ENCODE measurements at places on chromosomes 6 and 20. TPM values are rescaled to one million over a fixed set of nuclear protein-coding genes. Genes with fewer than 3 reads are reported as not detected.

DNA sequence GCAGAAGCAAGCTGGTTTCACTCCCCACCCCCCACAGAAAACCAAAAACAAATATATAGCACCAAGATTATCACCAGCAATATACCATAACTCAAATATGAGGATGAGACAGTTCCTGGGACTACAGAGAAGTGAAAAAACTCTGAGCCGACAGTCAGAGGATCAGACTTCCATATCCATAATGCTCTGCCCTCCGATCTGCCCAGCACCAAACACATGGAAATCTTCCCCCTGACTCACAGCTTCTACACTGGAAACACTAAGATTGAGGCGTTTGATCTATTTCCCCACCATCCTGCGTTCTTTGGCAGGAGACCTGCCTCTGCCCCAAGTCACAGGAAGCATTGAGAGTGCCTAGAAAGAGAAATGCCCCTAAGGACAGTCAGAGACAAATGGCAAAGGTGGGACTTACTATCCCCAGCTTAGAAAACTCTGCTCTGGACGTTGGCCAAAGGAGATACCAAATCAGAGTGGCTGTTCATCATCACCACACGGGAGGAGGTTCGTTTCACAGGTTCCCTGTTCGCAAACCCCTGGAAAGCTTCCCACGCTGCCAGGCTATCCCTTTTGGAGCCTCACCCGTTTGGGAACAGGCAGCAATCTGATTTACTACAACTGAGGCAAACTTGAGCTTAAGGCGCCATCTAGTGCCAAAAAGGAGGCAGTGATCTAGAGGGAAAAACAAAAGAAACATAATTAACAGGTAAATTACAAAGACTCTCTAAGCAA is 48.7 kb upstream of the SRSF6 start:
- peaks cover 5% of the 10 kb centered on the region for H3K27me3 ChIP-seq
- DNase-seq = peak; percentile 17
- no peak overlapping the region for H3K27ac ChIP-seq
- H3K4me3 ChIP-seq = no peak overlapping the region
- no peaks in the 10 kb centered on the region for H3K36me3 ChIP-seq

- H3K4me1 ChIP-seq = no peaks in the 10 kb centered on the region
- DNase-seq = no peak
- H3K4me3 ChIP-seq = no peak overlapping the region
- H3K36me3 ChIP-seq = no peaks in the 10 kb centered on the region
- no peaks in the 10 kb centered on the region for H3K27me3 ChIP-seq
Measured at GRCh38 chr6:81801489-81801888, 49.0 kb upstream of the TENT5A start.

GRCh38 chr20:47019121-47019824 is 124.6 kb downstream of the EYA2 start:
- H3K4me3 ChIP-seq = no peak overlapping the region
- H3K27ac ChIP-seq = no peak overlapping the region

The MEP1A gene
- 1.0 TPM for total RNA-seq

- no peak overlapping the region for H3K27ac ChIP-seq
- no peaks in the 10 kb centered on the region for H3K4me1 ChIP-seq
- no peak overlapping the region for H3K4me3 ChIP-seq
- H3K36me3 ChIP-seq = no peaks in the 10 kb centered on the region
- no peaks in the 10 kb centered on the region for H3K27me3 ChIP-seq
Measured at GRCh38 chr6:163820745-163821458, 406.4 kb downstream of the QKI start.

- no peak for DNase-seq
- peaks cover 68% of the 10 kb centered on the region for H3K36me3 ChIP-seq
- no peaks in the 10 kb centered on the region for H3K27me3 ChIP-seq
- H3K4me3 ChIP-seq = no peak overlapping the region
- H3K4me1 ChIP-seq = peaks cover 8% of the 10 kb centered on the region
Measured at GRCh38 chr20:44891826-44892225, 6.3 kb downstream of the YWHAB start.

- DNase-seq = no peak
- no peaks in the 10 kb centered on the region for H3K36me3 ChIP-seq
- H3K4me1 ChIP-seq = peaks cover 20% of the 10 kb centered on the region
- no peak overlapping the region for H3K4me3 ChIP-seq
- no peaks in the 10 kb centered on the region for H3K27me3 ChIP-seq
- no peak overlapping the region for H3K27ac ChIP-seq
Measured at GRCh38 chr6:87754828-87755227, 52.8 kb upstream of the AKIRIN2 start.

DNA sequence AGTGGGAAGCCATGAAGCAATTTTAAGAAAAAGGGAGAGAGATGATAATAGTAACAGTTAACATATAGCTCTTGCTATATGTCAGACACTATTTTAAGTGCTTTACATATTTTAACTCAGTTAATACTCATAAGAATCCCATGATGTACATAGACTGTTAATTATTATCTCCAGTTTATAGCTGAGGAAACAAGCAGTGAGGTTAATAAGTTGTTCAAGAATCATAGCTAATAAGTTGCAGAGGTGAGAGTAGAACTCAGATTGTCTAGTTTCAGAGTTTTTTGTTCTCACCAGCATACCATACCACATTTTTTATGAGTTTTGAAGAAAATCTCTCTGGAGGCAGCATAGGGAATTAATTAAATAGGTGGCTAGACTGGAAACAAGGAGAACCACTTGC is 144.6 kb upstream of the MMS22L start:
- H3K4me1 ChIP-seq = no peaks in the 10 kb centered on the region
- no peak overlapping the region for H3K27ac ChIP-seq
- DNase-seq = no peak

DNA sequence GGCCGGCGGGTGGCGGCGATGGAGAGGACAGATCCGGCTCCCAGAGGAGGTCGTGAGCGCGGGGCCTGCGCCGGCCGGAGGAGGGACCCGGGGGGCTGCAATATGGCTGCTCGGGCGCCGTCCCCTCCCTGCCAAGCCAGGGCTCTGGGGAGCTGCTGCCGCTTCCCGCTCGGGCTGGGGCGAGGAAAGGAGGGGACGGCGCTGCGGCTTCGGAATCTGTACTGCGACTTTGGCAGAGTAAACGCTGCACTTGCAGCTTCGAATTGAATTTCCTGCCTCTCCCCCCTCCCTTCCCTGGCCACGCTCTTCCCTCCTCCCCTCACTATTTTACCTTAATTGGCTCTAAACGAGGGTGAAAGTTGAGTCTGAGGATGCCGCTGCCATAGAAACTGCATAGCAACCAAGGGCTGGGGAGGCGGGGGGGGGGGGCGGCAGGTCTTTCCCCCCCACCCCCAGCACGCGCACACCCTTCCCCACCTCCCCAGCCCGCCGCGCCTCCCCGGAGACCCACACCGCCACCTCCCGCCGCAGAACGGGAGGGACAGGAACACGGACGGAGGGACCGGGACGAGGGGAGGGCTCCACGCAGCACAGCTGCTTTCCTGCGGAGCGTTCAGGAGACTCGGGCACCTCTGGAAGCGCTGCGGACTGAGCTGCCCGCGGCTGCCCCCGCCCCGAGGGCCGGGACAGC is 93.9 kb downstream of the RNASET2 start:
- H3K36me3 ChIP-seq = no peaks in the 10 kb centered on the region
- no peak overlapping the region for H3K4me3 ChIP-seq
- H3K4me1 ChIP-seq = 0 out of 2 replicates have a peak, but pooled peaks cover 3% of the 10 kb centered on the region

Data from SJSA1 (cell line).